ENCODE measurements at places on chromosomes 7 and 10.

- DNase-seq = no peak
These were observed 28.4 kb downstream of the CDK6 start for GRCh38 chr7:92808006-92808405.

GRCh38 chr7:112791465-112792168, 1.4 kb upstream of the TMEM168 start:
- DNase-seq = no peak

GRCh38 chr7:45259966-45260646, 102.5 kb downstream of the RAMP3 start:
- no peak for DNase-seq

DNA sequence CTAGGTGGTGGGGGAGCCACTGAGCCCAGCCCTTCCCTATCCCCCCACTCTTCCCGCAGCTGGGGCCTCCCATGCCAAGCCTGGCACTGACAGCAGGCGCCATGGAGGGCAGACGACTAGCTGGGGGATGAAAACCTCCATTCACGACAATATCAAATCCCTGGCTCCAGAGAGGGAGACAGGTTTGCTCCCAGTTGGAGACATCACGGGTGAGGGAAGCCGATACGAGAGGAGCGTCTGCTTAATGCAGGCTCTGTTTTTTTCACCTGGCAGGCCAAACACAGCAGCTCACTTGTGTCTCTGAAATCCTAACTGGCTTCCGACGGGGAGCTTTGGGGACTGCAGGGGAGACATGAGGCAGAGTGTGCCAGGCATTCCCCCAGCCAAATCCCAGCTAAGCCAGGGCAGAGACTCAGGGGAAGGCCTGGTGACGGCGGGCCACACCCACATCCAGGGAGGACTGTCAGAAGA, 307.4 kb upstream of the ZMIZ1 start:
- no peak for DNase-seq

DNA sequence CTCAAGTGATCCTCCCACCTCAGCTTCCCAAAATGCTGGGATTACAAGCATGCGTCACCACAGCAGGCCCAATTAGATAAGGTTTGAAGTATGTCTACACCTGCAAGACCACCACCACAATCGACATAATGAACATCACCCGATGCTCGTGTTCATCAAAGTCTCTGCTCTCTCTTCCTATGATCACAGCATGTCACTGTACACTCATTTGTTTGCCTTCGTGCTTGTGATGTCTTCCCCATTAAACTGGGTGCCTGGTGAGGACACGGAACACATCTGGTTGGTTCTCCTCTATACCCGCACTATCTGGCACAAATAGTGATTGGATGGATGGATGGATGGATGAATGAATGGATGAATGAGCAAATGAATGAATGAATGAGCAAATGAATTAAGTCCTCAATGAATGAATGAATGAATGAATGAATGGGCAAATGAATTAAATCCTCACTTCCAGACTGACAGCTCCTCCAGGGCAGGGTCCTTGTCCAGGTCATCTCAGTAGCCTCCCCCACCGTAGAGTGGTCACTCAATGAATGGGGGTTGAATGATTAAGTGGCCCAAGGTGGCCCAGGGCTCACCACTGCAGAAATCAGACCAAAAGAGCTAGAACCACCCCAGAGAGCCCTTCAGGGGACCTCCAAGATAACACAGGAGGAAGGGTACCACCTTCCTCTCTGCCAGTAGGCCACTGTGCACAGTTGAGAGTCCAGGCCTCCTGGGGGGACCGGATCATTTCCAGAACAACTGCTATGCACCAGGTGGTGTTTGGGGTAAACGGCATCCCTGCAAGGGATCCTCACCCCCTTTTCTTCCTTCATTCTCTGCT, 101.9 kb upstream of the TNRC18 start:
- DNase-seq = no peak

DNA sequence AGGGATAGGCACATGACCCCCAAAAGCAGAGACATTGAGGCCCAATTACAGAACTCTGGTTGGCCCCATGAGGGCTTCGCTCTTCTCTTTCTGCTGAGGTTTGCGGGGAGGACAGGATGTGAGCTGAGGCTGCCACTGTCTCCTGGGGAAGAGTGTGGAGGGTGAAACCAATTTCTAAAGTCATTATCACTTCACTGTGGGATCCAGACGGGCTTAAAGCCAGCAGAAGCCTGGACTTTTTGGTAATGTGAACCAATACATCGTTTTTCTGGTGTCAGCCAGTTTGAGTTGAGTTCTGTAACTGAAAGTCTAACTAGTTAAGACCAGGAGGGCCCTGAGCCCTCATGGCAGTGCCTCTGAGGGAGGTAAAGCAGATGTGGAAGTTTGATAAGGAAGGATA, 163.0 kb downstream of the MYOF start:
- no peak for DNase-seq

DNA sequence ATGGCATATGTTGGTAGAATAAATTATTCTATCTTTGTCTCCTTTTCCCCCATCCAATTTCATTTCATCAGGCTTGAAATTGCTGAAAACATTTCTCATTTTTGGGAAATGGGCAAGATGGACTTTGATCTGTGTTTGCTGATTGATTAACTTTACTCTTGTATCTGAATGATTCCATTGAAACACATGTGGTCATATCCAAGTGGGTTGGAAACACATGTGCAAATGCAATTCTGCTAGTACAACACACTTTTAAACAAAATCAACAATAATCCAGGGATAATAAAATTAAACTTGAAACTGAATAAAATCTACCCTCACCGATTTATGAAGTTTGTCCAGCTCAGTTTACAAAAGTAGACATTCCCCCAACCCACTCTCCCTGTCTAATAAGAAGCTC, 96.9 kb downstream of the EPDR1 start:
- DNase-seq = no peak

- DNase-seq = no peak
These were observed 61.3 kb upstream of the PFKP start for GRCh38 chr10:3006093-3006492.

DNA sequence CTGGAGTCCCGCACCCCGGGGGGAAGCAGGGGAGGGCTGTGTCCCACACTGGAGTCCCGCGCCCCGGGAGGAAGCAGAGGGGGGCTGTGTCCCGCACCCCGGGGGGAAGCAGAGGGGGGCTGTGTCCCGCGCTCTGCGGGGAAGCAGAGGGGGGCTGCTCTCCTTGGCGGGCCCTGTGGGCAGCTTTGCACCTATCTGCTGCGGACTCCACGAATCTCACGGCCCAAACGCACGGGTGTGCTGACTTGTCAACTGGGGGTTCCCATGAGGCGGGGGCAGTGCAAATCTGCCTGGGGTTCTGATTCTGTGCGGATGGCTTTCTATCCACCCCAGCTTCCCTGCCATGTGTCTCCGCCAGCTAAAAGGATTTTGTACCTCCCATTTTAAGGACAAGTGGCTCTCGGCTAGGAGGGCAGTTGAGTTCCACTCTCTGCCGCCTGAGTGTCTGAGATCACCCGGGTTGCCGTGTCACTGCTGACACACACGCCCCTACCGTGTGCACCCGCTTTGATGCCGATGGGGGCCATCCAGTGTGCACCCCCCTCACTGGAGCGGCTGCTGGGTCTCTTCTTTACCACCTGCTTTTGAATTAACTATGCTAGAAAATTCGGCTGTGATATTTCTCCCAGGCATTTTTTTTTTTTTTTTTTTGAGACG, 20.5 kb downstream of the GPER1 start:
- no peak for DNase-seq

DNA sequence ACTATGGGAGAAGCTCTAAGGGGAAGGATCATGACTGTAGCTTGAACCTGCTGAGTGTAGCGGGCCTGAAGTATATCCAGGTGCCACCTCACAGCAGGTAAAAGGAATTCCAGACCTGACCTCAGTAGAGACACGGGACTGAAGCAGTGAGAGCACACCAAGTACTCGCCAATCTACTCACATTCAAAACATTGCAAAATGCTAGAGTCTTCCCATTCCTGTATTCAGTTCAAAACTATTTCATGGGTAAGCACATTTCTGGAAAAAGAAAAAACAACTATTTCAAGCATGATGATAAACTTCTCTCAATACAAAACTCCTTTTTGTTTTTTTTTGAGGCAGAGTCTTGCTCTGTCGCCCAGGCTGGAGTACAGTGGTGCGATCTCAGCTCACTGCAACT, 121.9 kb upstream of the AUTS2 start:
- no peak for DNase-seq

- no peak for DNase-seq
These were observed 101.2 kb downstream of the RGS10 start for GRCh38 chr10:119441151-119441821.

GRCh38 chr10:71223347-71224058, 11.1 kb downstream of the UNC5B start:
- DNase-seq = peak; percentile 35

- no peak for DNase-seq
These were observed 710.6 kb upstream of the GALNT17 start for GRCh38 chr7:70421319-70421718.

DNA sequence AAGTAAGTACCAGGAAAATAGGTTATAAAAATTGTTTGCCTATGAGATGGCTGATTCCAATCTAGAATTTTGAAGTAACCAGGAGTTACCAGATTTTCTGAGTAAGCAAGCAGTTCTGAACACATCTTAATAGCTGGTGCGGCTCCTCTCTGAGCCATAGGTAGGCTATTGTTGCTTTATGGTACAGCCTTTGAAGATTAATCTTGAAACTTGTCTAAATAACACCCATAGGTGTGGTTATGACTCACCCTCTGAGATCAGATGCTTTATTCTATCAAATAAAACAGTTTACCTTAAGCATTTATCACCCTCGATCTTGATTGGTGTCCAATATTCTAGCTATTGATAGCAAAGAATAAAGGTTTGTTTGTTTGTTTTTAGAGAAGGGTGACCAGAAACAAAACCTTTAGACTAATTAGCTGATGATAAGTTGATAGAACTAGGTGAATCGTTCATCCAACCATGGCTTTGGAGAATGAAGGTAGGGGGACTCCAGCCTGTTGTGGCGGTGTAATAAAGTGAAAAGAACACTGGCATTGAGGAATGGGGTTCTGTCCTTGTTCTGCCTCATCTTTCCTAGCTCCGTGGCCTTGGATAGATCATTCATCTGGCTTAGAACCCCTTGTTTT, 72.2 kb downstream of the VTI1A start:
- DNase-seq = no peak

GRCh38 chr10:8992009-8992408, 937.5 kb downstream of the GATA3 start:
- no peak for DNase-seq

- no peak for DNase-seq
These were observed 24.1 kb downstream of the PRF1 start for GRCh38 chr10:70578371-70578947.

DNA sequence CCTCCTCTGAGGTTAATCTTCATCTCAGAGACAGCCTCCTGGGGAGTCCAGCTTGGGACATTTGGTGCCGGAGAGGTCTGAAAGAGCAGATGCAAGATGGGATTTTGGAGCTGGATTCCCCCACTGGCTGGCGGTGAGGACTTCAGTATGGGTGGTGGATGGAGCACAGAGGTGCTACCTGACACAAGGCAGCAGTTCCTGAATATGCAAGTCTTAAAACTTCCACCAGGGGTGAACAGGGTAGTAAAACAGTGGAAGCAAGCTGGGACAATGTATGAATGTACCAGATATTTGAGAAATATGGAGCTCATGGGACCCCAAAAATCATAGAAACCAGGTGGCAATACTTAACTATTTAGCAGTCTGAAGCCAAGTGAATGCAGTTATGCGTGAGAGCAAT, 4.8 kb upstream of the TAF3 start:
- no peak for DNase-seq

DNA sequence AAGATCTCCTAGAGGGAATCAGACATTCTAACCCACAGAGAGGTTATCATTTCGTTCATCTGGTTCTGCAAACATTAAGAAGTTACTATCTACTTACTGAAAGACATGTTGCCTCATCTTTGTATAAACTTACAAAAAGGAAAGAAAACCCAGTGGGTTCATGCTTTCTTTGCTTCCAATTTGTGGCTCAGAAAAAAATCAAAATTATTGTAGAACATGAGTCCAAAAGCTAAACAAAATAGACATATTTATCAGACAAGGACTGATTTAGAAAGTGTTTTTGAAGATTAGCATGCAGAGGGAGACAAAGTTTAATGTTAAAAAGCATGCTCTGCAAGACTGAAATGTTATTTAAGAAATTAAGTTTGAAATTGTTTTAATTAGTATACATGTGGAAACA, 123.1 kb downstream of the MBL2 start:
- no peak for DNase-seq

DNA sequence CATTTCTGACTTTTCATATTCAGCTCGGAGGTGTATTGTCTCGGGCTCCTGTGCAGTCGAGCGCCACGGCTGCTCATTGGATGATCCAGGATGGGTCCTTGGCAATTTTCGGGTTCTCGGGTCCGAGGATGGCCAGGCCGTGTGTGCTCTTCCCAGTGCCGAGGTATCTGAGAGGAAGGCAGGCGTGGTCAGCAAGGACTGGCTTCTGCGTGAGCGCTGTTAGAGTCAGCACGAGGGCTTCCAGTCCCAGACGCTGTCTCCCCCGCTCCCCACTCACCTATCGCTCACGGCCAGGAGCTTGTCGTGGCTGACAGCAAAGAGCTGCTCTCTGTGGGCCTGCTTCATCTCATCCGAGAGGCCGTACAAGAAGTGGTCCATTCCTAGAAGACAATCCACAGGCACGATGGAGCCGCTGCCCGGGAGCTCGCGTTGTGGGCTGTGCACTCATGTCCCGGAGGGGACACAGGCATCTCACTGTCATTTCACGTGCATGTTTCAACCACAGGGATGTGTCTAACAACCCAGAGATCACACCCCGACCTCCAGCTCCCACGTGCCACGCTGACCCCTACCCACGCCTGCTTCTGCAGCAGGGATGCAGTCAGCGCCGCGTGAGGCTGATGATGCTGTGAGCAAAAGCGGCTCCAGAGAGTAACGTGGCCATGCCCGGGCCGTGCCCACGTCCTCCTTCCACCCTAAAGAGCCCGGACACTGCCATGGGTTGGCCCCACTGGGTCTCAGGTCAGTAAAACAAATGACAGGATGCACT, 34.4 kb downstream of the PITRM1 start:
- DNase-seq = peak; percentile 63

GRCh38 chr10:86317949-86318725, 48.5 kb downstream of the GRID1 start:
- peak; percentile 35 for DNase-seq

DNA sequence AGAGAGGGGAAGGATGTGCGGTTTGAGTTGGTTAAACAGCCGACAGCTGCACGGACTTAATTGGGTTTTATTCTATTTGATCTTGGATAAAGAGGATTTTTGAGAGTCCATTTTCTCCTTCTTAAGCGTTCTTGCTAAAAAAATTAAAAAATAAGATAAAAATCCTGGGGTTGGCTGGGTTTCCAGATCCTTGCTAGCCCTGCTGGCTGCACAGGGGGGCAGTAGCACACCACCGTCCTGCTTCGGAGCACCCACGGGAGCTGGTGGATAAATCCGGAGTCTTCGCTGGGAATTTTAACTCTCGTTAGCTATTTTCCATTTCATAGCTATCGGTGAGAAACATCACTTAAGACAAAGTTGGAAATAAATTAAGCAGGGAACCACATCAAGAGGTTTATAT, 792.0 kb downstream of the TYW1 start:
- no peak for DNase-seq

DNA sequence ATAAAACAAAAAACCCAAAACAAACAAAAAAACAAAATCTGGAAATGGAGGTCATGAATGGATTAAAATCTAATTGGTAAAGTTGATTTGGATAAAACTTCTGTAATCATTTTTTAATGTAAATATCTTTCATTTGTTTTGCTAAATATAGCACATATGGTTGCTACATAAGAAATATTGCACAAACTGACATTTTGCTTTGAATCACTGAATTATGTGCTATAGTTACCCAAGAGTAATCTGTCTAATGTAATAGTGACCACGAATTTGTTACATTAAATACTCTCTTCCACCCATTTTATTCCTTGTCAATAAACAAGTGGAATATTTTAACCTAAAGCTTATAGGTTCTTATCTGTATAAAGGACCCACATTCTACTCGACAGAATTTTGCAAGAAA, 6.2 kb downstream of the CFAP58 start:
- no peak for DNase-seq
